ENCODE measurements at places on chromosomes 2 and 18.

- no peak for DNase-seq
These were observed 588 bp upstream of the CCDC93 start for GRCh38 chr2:118014492-118014824.

DNA sequence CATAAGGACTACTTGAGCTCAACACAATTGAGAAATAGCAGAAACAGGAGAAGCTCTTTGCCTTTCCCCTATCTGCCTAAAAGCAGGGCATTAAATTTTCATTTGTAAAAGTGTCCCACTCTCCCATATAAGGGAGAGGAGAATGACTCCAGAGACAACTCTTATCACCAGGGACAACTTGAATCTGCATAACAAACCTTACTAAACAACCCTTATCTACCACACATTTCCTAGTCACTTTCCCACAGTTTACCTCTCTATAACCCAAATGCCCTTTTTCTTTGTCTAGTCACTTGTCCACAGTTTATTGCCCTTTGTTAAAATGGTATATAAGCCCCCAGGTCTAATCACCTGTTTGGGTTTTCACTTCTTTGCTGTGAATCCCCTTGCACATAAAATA is 37.5 kb upstream of the PPM1B start:
- DNase-seq, result no peak

- no peak for DNase-seq
These were observed 264.0 kb upstream of the CXCR4 start for GRCh38 chr2:136381722-136382633.

DNA sequence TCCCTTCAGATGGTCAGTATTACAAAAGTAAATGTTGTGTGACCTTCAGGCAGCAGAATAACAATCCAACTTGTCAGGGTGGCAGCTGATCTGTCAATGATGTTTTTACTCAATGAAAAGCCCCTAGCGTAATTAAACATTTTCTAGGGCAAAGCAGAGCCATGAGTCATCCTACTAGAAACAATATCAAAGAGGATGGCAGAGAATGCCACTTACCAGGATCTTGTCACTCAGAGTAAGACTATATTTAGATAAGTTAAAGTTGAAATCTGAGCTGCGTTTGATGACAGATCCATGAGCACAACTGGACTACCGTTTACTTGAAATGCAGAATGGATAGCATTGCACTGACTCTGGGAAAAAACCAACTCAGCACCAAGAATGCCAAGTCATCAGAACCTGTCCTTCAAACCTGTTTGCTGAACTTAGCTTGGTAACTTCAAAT is 612.6 kb upstream of the ACVR2A start:
- no peak for DNase-seq

DNA sequence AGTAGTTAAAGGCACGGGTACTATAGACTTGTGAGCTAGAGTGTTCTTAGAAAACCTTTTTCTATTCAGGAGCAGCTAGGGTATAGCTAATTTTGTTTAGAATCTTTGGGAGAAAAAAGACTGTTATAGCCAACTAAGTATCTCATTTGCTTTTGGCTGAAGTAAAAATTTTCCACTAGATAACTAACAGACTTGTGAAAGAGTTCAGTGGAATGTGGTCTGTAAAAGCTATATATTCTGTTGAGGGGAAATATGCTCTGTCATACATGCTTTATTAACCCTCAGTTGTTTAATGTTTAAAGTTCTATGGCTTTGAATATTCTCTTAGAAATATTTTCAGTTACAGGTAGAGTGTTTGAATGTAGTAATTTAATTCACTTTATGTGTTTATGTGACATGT is 49.7 kb downstream of the RIF1 start:
- no peak for DNase-seq

GRCh38 chr18:31343454-31343853 is 25.5 kb downstream of the DSG1 start:
- DNase-seq, result no peak

DNA sequence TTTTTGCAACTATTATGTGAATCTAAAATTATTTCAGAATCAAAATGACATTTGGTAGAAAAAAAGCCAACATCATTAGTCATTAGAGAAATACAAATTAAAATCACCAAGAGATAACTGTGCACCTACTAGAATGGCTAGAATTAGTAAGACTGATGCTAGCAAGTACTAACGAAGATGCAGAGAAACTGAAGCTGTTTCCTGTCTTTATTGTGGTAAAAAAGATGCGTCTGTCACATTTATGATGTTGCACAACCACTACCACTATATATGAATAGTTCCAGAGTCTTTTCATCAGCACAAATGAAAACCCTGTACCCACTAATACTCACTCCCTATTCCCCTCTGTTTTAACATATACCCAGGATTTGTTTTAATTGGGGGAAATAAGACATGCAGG is 16.7 kb upstream of the TWIST2 start:
- no peak for DNase-seq

DNA sequence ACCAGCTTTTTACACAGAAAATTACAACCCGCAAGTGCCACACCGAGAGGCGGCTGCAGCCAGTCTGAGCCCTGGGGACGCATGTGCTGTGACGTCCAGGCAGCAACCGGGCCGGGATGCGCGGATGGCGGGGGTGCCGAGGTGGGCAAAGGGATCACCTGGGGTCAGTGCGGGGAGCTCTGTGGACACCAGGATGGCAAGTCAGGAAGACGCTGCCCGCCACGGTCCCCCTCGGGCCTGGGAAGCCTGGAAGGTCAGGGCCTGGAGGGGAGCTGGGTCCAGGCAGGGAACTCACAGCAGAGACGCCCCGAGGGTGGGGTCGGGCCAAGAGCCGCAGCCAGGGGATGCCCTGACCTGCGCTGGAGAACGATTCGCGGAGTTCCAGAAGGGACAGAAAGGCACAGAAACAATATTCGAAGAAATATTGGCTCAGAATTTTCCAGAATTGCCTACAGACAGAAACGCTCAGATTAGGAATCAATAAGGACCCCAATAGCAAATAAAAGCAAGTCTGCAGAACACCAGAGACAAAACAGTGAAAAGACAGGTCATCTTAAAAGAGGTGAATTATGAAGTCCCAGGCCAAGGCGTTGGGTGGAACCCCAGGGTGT is 11.7 kb upstream of the KIF1A start:
- DNase-seq, result no peak

DNA sequence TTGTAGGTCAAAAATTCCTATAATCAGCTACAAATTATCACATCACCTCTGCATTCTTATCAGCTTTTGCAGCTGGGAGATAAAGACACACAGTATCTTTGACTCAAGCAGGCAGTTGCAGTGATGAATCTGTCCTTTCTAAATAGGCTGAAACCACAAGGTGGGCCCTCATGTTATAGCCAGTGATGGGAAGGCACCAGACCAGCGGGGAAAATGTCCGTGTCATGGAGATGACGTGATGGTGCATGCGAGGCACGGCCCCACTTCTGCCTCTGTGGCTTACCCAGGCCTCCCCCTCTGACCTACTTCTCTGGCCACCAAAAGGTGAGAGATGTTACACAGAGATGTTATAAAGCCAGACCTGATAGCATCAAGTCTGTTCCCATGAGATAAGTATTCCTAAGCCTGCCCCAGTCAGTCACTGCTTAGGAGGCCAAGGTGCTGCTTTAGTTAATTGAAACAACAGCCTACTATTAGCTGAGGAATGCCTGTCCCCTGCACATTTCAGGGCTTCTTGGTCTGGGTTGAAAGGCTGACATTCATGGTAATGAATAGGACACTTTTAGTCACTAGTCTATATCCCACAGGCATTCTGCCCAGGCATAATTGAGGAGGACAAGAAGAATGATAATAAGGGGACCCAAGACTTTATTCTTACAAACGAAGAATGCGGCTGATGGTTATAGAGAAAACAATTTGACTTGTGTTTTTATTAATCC is 327.9 kb downstream of the LPIN1 start:
- peak; percentile 5 for DNase-seq

- DNase-seq, result peak; percentile 9
These were observed 56.6 kb upstream of the CYP26B1 start for GRCh38 chr2:72204156-72204785.

GRCh38 chr2:32442020-32442467 is 85.2 kb downstream of the BIRC6 start:
- DNase-seq, result no peak

GRCh38 chr18:69958422-69958821 is 10.7 kb upstream of the CD226 start:
- no peak for DNase-seq

DNA sequence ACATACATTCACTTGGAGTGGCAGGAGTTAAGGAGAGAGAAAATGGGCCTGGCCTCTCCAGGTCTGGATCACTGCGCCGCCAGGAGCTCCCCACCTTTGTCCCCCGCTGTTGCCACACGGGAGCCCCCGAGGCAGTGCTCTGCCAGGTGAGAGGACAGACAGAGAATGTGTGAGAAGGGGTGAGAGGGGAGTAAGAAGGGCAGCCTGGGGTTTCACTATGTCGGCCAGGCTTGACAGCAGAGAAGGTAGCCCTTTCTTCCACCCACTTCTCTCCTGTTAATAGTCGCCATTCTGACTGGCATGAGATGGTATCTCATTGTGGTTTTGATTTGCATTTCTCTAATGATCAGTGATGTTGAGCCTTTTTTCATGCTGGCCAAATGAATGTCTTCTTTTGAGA is 26.2 kb upstream of the ARHGEF4 start:
- no peak for DNase-seq

GRCh38 chr2:85865539-85866164 is 23.1 kb downstream of the ST3GAL5 start:
- no peak for DNase-seq

- DNase-seq, result no peak
These were observed 134.1 kb upstream of the EPAS1 start for GRCh38 chr2:46163098-46163430.

GRCh38 chr2:309954-310510 is 22.1 kb upstream of the ALKAL2 start:
- no peak for DNase-seq

DNA sequence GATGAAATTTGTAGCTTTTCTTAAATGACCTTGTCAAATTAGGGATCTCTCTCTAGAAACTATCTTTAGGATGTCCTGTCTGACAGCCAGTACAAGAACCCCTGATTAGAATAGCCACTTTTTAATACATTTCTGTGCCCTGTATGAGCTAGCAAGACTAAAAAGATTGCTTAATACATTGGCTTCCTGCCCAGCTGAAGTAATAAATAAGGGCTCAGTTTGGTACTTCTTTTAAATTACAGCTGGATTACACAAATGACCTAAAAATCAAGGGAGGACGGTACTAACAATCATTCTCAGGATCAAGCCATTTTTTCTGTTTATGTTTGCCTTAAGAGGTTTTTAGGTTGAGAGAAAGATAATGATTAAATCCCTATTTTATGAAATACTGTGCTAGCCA is 11.6 kb upstream of the OLA1 start:
- no peak for DNase-seq

DNA sequence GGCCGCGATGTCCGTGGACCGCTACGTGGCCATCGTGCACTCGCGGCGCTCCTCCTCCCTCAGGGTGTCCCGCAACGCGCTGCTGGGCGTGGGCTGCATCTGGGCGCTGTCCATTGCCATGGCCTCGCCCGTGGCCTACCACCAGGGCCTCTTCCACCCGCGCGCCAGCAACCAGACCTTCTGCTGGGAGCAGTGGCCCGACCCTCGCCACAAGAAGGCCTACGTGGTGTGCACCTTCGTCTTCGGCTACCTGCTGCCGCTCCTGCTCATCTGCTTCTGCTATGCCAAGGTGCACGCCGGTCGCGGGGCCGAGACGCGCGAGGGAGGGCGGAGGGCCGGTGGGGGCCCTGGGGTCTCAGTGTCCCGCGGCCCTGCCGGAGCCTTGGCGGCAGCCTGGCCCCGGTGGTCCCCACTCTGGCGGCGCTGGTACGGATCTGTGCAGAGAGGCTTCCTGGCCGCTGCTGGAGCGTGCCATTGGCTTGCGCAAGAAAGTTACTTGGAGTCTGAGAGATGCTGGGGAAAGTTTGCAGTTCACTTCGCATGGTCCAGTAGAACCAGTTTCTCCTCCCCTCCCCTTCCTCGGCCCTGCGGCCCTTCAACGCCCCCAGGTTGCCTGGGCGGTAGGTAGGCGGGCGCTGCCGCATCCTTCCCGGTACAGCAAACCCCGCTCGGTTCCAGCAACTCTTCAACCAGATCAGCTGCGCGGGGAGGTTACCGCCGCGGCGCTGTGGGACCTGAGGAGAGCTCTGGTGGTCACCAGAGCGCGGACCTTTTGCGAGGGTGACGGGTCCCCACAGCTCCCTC is 1.5 kb downstream of the GALR1 start:
- no peak for DNase-seq

GRCh38 chr2:37418956-37419355 is 74.5 kb downstream of the QPCT start:
- no peak for DNase-seq

DNA sequence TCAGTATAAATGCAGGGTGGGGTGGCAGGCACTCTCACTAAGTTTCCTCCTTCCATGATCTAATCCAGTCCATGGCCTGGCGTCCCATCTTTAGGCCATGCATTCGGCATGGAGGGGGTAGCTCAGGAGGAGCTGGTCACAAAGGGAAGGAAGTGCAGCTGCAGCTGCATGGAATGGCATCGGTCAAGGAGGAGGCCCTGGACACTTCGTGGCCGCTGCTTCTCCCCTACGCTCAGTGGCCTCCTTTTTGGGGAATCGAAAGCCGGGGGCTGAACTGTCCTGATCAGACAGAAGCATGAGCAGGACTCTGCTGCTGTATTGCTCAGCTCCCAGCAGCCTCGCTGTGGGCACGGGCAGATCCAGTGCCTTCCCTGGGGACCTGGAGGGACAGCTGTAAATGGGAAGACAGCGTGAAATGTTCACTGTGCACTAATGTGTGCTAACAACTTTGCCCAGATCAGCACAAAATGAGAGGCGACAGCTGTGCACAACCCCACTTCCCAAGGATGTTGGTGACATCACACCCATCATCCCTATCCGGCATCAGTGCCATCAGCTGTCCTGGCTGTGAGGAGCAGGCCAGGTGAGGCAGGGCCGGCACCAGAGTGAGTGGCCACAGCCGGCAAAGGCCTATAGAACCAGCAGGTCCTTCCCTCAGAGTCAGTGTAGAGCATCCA is 520.1 kb upstream of the RAB6C start:
- no peak for DNase-seq

GRCh38 chr18:22253676-22254075 is 84.3 kb downstream of the GATA6 start:
- DNase-seq, result no peak

GRCh38 chr2:27380626-27381545 is at the start of gene ZNF513:
TSS of gene ZNF513 (minus strand) at chr2:27380734. CDS start at chr2:27380526, 208 bp downstream.
- peak; percentile 96 for DNase-seq

GRCh38 chr2:224934526-224935188 is 107.6 kb downstream of the DOCK10 start:
- DNase-seq, result no peak
